ENCODE measurements at places on chromosomes 1 and 21. TPM values are rescaled to one million over a fixed set of nuclear protein-coding genes. Genes with fewer than 3 reads are reported as not detected.

DNA sequence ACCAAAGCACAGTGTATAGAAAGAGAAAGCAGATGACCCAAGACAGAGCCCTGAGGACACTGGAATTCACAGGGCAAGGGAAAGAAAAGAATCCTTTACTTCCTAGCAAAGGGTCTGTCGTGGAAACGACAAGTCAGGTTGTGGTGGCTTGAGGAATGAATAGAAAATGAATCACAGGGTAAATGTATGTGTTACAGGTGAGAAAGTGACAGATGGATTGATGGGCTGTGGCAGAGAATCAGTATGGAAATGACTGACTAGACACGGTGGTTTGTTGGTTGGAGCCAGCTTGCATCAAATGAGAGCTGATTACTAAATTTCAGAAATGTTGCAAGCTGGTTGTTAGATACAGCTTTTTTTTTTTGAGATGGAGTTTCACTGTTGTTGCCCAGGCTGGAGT is 46.9 kb downstream of the PTP4A2 start:
- H3K27ac ChIP-seq, result no peak overlapping the region
- no peak for DNase-seq
- H3K4me1 ChIP-seq, result no peaks in the 10 kb centered on the region
- no peaks in the 10 kb centered on the region for H3K27me3 ChIP-seq
- no peaks in the 10 kb centered on the region for H3K36me3 ChIP-seq
- H3K4me3 ChIP-seq, result no peak overlapping the region

DNA sequence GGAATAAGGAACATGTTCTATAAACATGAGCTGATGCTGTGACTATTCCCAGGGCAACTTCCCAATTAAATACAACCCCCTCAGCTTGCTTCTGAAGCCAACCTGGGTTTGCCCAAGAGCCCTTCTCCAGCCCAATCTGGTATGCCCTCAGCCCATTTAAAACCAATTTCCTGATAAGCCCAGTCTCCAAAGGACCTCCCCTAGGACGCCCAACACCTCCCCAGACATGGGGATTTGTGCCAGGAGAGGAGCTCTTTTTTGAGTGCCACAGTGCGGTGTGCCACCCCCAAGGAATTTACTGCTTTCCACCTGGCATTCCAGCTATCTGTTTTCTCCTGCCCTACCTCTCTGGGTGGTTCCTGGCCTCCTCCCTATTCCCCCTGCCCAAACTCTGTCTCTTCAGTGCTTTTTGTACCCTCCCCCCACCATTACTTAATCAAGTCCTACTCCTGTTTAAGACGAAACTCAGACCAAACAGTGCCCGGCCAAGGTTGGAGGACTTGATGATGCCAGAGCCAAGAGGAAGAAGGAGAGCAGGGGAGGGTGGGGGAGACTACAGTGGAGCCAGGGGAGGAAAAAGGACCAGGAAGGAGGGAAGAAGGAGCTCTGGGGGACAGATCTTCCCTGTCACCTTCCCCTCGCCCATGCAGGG is 11.4 kb upstream of the EFNA1 start:
- no peak overlapping the region for H3K27ac ChIP-seq
- H3K27me3 ChIP-seq, result no peaks in the 10 kb centered on the region
- no peaks in the 10 kb centered on the region for H3K36me3 ChIP-seq
- no peak for DNase-seq

DNA sequence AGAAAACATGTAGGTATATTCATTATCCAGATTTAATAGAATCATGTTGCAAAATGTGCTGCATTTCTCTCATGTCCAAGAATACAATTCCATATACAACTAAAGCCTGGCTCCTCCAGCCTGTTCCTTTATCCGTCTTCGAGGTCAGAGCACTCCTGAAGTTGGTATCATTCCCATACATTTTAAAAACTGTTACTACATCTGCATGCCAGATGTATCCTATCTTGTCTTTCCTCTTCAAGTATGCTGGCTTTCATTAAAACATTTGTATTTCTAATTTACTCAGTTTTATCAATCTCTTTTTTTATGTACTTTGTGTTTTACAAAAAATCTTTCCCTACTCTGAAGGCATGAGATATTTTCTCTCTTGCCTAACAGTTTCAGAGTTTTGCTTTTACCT is 536.6 kb upstream of the USP24 start:
- DNase-seq, result no peak
- H3K27ac ChIP-seq, result no peak overlapping the region
- no peaks in the 10 kb centered on the region for H3K36me3 ChIP-seq
- H3K4me1 ChIP-seq, result no peaks in the 10 kb centered on the region
- no peak overlapping the region for H3K4me3 ChIP-seq

- 0 out of 2 replicates have a peak overlapping the region, but pooled peaks have one; percentile 8 for H3K27ac ChIP-seq
- H3K36me3 ChIP-seq, result no peaks in the 10 kb centered on the region
- no peaks in the 10 kb centered on the region for H3K27me3 ChIP-seq
- H3K4me1 ChIP-seq, result peaks cover 9% of the 10 kb centered on the region
- no peak overlapping the region for H3K4me3 ChIP-seq
Measured at GRCh38 chr1:220335668-220336067, 63.4 kb upstream of the RAB3GAP2 start.

- no peaks in the 10 kb centered on the region for H3K36me3 ChIP-seq
- DNase-seq, result peak; percentile 36
- no peaks in the 10 kb centered on the region for H3K27me3 ChIP-seq
- H3K4me1 ChIP-seq, result peaks cover 9% of the 10 kb centered on the region
- no peak overlapping the region for H3K27ac ChIP-seq
Measured at GRCh38 chr1:15100121-15100879, 53.2 kb upstream of the TMEM51 start.

DNA sequence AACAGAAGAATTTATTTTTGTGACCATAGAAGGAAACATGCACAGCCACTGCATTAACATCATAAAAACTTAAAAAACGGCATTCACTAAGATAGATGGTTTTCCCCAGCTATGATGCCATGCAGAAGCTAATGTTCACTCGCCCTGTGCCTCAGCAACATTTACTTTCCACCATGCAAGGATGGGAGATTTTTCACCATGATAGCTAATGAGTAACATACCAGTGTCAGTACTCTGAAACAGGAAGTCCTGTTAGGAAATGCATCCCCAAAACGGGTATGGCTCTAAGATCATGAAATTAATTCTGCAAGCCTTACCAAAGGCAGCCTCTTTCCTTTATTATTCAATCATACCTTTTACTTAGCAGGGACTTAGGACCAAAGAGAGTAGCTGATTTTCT is 17.5 kb upstream of the VAMP3 start:
- peaks cover 4% of the 10 kb centered on the region for H3K4me1 ChIP-seq
- H3K27ac ChIP-seq, result no peak overlapping the region
- H3K36me3 ChIP-seq, result peaks cover 3% of the 10 kb centered on the region
- DNase-seq, result no peak

Gene CD5L
- not detected for polyA plus RNA-seq

Data from H1 (cell line).